B cell (primary cell): ENCODE measurements at places on chromosomes 2 and 18.

DNA sequence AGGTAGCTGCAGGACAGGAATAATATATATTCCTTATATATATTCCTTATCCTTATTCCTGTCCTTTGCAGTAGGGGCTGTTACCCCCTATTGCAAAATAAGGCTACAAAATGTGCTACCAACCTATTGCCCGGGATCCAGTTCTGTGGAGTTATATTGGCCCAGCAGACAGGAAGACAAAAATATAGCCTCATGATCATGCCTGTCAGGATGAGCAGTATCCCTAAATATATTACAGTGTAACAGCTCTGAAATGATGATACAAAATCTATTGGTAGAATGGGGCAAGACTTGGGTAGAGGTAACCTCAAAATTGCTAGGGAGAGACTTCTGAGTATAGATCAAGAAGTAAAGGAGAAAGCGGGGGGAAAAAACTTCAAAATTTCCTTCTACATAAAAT is 31.6 kb upstream of the MARCHF7 start:
- no peak for DNase-seq

- peak; percentile 28 for DNase-seq
These were observed 2.4 kb upstream of the NTSR2 start for GRCh38 chr2:11672407-11672806.

- no peak for DNase-seq
These were observed 99.0 kb downstream of the NCK2 start for GRCh38 chr2:105843476-105844374.

DNA sequence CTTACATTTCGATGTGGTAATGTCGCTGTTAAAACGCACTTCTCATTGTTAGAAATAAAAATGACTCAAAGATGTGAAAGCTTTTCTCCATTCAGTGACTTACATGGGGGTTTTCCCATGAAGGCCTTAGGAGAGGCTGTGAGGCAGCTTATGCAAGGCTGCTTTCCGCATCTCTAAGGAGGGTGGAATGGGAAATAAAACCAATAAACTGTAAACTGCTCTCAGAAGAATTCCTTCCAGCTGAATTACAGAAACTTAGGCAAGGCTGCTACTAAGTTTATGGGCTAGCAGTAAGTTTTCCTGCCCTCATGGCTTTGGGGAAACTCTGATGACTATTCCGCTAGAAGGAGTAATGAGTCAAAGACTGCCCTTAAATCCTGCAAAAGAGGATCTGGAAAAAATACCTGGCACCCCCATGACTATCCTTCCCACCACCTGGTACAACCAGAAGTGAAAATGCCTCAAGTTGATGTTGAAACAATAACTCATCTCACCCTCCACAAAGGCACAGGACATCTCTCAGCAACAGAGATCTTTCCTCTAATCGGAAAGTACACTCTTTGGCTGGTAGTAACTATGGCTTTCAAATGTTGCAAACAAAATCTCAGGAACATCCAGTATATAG is 97.7 kb upstream of the SMAD7 start:
- DNase-seq: no peak

- no peak for DNase-seq
These were observed 37.3 kb downstream of the PTCD3 start for GRCh38 chr2:86143307-86143706.

DNA sequence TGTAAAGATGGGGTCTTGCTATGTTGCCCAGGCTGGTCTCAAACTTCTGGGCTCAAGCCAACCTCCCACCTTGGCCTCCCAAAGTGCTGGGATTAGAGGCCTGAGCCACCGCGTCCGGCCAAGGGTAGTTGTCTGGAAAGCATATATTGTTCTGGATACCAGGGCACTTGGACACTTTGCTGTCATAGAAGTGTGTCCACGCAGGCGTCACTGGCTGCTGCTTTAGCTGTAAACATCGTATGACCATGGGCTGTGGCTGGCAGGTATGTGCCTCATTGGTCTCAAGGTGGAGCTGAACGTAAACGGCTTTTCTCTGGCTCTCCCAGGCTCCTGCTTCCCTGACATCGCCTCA is 3.2 kb upstream of the GPR35 start:
- DNase-seq: no peak

- no peak for DNase-seq
These were observed 135.4 kb downstream of the L3MBTL4 start for GRCh38 chr18:6279308-6279707.

DNA sequence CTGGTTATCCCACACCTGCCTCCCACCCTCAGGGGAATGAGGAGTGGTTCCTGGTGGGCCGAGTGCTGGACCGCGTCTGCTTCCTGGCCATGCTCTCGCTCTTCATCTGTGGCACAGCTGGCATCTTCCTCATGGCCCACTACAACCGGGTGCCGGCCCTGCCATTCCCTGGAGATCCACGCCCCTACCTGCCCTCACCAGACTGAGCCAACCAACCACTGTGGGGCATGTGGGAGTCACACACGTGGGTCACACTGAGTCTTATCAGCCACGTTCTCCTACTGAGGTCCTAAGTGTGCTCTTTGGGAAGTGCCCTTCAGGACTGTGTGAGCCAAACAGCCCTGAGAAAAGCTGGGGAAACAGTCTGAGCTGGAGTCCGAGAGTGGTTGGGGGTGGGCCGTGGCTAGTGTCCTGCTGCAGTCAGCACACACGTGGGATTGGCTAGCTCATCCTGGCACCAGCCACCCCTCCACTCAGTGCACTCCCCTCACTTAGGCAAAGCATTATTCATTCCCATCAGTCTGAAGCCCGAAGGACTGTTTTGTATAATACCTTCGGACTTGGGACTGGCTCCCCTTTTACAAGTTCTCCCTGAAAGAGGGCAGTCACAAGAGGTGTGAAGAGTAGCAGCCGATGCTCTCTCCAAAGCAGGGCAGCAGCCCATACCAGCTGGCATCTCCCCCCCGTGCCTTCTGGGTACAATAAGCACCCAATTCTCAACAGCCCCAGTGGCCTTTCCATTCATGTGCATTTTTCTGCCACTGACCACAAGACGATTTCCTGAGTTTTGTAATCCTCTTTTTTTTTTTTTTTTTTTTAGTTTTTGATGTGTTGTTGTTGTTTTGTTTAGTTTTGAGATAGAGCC is 4.6 kb downstream of the TIGD1 start:
- DNase-seq: no peak
